ENCODE measurements at places on chromosomes 5 and 9.

DNA sequence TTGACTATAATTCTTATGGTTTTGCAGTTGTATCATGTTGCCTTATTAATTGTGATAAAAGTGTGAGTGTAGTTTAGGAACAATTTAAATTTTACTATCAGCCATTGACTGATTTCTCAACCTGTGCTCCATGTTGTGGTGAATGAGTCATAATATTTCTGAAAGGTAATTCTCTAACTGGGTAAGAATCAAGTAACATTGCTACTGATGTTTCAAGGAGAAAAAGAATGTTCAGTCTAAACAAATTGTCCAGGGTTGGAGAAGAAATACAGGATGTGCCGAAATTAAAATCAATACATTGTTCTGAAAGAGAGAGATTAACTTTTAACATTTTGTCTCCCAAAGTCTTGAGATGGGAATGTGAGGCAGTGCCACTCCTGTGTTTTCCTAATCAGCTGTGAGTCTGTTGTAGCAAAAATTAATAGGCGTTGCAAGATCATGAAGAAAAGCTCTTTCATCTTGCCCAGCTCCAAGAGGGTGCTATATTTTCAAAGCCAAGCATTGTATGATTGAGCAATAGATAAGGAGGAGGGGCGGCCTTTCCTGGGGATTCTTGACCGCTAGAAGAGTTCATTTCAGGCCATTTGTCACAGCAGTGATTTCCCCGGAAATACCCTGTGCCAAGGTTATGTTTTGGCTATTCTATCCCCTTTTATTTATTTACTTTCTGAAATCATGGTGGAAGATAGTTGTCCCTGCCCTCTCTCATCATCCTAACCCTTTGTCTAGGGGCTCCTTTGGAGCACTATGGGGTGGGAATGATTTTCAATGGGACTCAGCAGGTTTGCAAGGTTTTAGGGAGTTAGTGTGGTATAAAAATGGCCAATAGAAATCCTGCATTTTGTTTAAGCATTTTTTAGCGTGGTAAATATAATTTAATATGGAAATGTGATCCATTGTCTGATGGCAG lies 151.6 kb downstream of the FOCAD start:
- H3K27me3 ChIP-seq = no peaks in the 10 kb centered on the region
- no peaks in the 10 kb centered on the region for H3K4me1 ChIP-seq
- DNase-seq = no peak
- H3K36me3 ChIP-seq = no peaks in the 10 kb centered on the region
- no peak overlapping the region for H3K4me3 ChIP-seq

DNA sequence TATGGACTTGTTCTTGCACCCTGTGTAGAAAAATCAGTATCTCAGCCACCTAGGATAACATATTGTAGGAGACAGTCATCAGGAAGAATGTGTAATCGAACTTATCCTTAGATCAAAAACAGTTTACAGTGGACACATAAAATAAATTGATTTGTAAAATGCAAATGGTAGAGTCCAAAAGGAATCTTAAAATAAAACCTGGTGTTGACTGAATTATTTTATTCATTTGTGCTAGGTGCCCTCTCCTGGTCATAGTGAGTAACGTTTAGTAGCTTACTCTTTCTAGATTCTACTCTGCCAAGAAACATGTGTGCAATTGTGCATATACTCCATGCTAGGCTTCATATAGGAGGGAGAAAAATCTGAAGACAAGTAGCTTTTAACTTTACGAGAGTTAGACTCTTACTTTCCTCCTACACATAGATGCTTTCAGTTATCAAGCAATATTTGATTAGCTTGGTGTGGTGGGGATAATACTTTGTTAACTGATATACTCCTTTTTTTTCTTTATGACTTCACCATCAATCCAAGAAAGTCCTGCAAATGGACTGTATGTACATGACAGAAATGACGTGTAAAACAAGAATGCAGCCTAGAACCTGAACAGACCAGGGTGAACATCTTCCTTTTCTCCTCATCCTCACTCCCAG lies 23.7 kb upstream of the LOX start:
- no peaks in the 10 kb centered on the region for H3K4me1 ChIP-seq
- no peaks in the 10 kb centered on the region for H3K36me3 ChIP-seq
- H3K27ac ChIP-seq = no peak overlapping the region
- DNase-seq = peak; percentile 67
- peaks cover 3% of the 10 kb centered on the region for H3K27me3 ChIP-seq

DNA sequence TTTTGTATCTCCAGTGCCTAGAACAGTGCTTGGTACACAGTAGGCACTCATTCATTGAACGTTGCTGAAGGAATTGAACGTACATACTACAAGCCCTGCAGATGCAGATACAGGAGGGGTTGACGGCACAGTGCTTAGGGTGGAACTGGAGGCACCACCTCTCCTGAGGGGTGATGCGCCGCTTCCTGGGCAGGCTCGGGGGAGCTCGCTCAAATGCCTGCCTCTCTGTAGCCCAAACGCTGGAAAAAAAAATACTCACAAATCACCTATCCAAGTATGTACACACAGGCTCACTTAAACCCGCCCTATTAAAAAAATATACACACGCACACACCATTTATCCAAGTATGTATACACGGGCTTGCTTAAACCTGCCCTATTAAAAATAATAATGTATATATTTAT lies 536 bp upstream of the COMMD10 start:
- peak overlapping the region; percentile 95 for H3K27ac ChIP-seq
- DNase-seq = peak; percentile 43
- H3K4me1 ChIP-seq = peaks cover 10% of the 10 kb centered on the region
- H3K36me3 ChIP-seq = no peaks in the 10 kb centered on the region
- peak overlapping the region; percentile 82 for H3K4me3 ChIP-seq

GRCh38 chr5:158456756-158457155 lies 597.8 kb upstream of the CLINT1 start:
- peak; percentile 22 for DNase-seq
- no peaks in the 10 kb centered on the region for H3K27me3 ChIP-seq
- no peak overlapping the region for H3K4me3 ChIP-seq
- H3K27ac ChIP-seq = no peak overlapping the region

- H3K4me3 ChIP-seq = no peak overlapping the region
- no peak overlapping the region for H3K27ac ChIP-seq
- H3K27me3 ChIP-seq = no peaks in the 10 kb centered on the region
- H3K4me1 ChIP-seq = no peaks in the 10 kb centered on the region
- H3K36me3 ChIP-seq = no peaks in the 10 kb centered on the region
- no peak for DNase-seq
Measured at GRCh38 chr5:28110781-28111180, 1072.4 kb upstream of the CDH9 start.

- no peaks in the 10 kb centered on the region for H3K27me3 ChIP-seq
- no peak for DNase-seq
- H3K36me3 ChIP-seq = no peaks in the 10 kb centered on the region
- H3K4me1 ChIP-seq = no peaks in the 10 kb centered on the region
Measured at GRCh38 chr5:86841000-86841644, 223.4 kb downstream of the COX7C start.

GRCh38 chr5:34923694-34924461 lies 5.5 kb upstream of the DNAJC21 start:
- H3K4me3 ChIP-seq = no peak overlapping the region
- peak overlapping the region; percentile 67 for H3K27ac ChIP-seq
- H3K27me3 ChIP-seq = no peaks in the 10 kb centered on the region
- H3K36me3 ChIP-seq = no peaks in the 10 kb centered on the region
- DNase-seq = peak; percentile 63
- H3K4me1 ChIP-seq = peaks cover 4% of the 10 kb centered on the region

DNA sequence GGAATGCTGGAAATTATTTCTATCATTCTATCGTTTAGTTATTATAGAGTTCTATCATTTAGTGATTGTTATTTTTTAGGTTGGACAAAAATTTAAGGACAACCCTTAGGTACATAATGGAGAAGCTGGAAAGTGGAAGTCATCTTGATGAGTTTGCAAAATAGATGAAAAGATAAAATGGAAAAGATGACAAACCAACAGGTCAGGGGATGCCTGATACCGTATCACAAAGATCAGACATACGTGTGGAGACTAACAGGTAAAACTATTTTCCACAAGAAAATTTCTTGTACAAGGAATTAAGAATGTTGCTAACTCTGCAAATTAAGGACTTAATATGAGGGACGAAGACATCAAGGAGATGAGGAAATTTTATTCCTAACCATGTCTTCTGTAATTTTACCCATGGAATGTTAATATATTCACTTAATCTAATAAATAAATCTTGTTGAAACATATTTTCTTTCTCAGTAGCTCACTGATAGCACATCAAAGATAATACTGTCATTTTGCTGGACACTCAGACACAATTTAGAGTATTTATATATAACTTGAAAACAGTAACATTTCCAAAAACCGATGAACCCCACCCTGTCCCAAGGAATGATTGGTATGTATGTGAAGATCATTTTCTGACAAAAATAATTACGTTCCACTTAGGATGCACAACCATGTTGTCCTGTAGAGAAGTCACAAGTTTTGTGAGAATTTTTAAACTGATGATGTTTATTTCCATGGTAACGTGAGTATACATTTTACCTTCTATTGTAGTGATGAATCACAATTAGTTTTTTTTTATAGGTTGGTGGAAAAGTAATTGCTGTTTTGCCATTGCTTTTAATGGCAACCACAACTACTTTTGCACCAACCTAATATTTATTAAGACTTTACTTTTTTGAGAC lies 2.6 kb downstream of the LURAP1L start:
- H3K4me3 ChIP-seq = peak overlapping the region; percentile 87
- H3K27me3 ChIP-seq = no peaks in the 10 kb centered on the region
- H3K4me1 ChIP-seq = no peaks in the 10 kb centered on the region
- H3K36me3 ChIP-seq = no peaks in the 10 kb centered on the region
- H3K27ac ChIP-seq = peak overlapping the region; percentile 99

GRCh38 chr9:78243130-78243529 lies 7.3 kb downstream of the CEP78 start:
- no peaks in the 10 kb centered on the region for H3K4me1 ChIP-seq
- no peak for DNase-seq
- no peak overlapping the region for H3K27ac ChIP-seq
- H3K27me3 ChIP-seq = no peaks in the 10 kb centered on the region
- no peak overlapping the region for H3K4me3 ChIP-seq

GRCh38 chr9:2013743-2014475 lies 1.2 kb upstream of the SMARCA2 start:
- H3K36me3 ChIP-seq = no peaks in the 10 kb centered on the region
- peaks cover 14% of the 10 kb centered on the region for H3K4me1 ChIP-seq
- H3K27me3 ChIP-seq = no peaks in the 10 kb centered on the region
- peak overlapping the region; percentile 87 for H3K27ac ChIP-seq
- H3K4me3 ChIP-seq = peak overlapping the region; percentile 75

- no peak overlapping the region for H3K4me3 ChIP-seq
- no peaks in the 10 kb centered on the region for H3K27me3 ChIP-seq
- H3K27ac ChIP-seq = no peak overlapping the region
- peaks cover 2% of the 10 kb centered on the region for H3K4me1 ChIP-seq
Measured at GRCh38 chr9:8555762-8556500, 756.4 kb upstream of the DMAC1 start.

- no peak overlapping the region for H3K4me3 ChIP-seq
- no peaks in the 10 kb centered on the region for H3K36me3 ChIP-seq
- no peaks in the 10 kb centered on the region for H3K4me1 ChIP-seq
- no peaks in the 10 kb centered on the region for H3K27me3 ChIP-seq
Measured at GRCh38 chr9:88303721-88304451, 84.4 kb upstream of the SPIN1 start.

GRCh38 chr9:121735793-121736770 lies 84.6 kb downstream of the DAB2IP start:
- peaks cover 42% of the 10 kb centered on the region for H3K4me1 ChIP-seq
- DNase-seq = peak; percentile 84
- no peaks in the 10 kb centered on the region for H3K36me3 ChIP-seq

DNA sequence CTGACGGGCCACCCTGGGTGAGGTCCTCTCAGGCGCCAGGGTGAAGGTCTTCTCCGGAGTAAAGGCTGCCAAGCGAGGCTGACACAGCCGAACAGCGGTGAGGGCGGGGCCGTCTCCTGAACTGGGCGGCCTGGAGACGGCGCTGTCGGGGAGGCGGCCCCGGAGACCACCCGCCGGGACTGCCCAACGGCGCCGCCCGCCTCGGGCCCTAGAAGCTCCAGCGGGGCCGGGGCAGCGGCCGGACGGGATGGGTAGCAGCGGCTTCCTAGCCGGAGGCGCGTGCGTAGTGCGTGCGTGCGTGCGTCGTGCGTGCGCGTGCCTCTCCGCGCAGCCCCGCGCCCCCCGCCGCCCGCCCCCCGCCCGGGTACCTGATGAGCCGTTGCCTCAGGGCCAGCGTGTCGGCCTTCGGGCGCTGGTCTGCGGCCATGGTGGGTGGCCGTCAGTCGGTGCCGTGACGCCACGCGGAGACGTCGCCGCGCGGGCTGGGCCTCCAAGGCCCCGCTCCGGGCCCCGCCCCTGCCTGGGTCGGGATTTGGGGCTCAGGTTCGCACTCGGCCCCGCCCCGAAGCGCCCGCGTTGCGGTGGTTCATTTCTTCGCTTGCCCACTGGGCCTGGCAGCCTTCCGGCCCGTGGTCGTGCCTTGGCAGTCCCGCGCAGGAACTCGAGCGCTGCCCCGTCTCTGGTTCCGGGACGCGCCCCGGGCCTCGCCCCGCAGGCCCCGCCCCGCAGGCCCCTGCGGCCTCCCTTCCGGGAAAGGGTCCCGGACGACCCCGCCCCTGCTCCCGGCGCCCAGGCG lies at the start of gene PHYKPL:
PHYKPL (minus strand) TSS at position 679 of the 796 bp plus-strand sequence; CDS start at position 427, 252 bp downstream.
- peak within 1 kb of the TSS; percentile 99 for H3K27ac ChIP-seq
- DNase-seq = peak; percentile 85
- H3K36me3 ChIP-seq = peaks cover 3% of the 10 kb centered on the region
- H3K4me1 ChIP-seq = peaks cover 25% of the 10 kb centered on the region
- no peaks in the 10 kb centered on the region for H3K27me3 ChIP-seq

- H3K27ac ChIP-seq = no peak overlapping the region
- H3K36me3 ChIP-seq = no peaks in the 10 kb centered on the region
- no peaks in the 10 kb centered on the region for H3K4me1 ChIP-seq
- no peak for DNase-seq
- H3K27me3 ChIP-seq = no peaks in the 10 kb centered on the region
Measured at GRCh38 chr5:178298283-178298807, 65.7 kb upstream of the PHYKPL start.

DNA sequence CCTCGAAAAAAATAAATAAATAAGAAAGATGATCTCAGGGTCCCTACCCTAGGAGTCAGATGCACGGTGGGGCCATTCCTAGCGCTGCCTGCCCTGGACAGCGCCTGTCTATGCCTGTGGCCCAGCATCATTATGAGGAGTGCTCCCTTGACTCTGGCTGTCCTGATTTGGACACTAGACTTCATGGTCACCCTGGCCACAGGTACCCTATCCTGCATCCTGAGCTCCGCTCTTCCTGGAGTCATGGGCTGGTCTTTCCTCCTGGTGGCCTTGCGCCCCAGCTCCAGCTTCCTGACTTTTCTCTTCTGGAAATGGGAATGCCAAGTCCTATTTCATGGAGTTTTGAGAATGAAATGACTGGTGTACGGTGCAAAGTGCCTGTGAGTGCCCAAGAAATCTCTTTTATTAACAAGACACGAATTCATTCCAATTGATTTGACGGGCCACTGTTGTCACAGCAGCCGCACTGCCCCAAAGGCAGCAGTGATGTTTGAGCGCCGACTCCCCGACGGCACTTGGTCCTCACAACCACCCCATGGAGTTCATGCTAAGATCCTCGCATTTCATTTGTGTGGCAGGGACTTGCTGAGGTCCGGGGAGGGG lies 564 bp upstream of the AIF1L start:
- DNase-seq = no peak
- peaks cover 15% of the 10 kb centered on the region for H3K27me3 ChIP-seq
- H3K36me3 ChIP-seq = no peaks in the 10 kb centered on the region
- peaks cover 9% of the 10 kb centered on the region for H3K4me1 ChIP-seq
- H3K4me3 ChIP-seq = peak overlapping the region; percentile 21
- H3K27ac ChIP-seq = no peak overlapping the region

- no peaks in the 10 kb centered on the region for H3K27me3 ChIP-seq
- no peak overlapping the region for H3K4me3 ChIP-seq
- no peaks in the 10 kb centered on the region for H3K4me1 ChIP-seq
- no peak for DNase-seq
- no peak overlapping the region for H3K27ac ChIP-seq
Measured at GRCh38 chr5:79081779-79082178, 12.2 kb downstream of the BHMT2 start.
